ENCODE measurements at places on chromosomes 1 and 21. TPM values are rescaled to one million over a fixed set of nuclear protein-coding genes. Genes with fewer than 3 reads are reported as not detected.
A peak's percentile ranks its signal among the peaks of the same experiment; 100 is the strongest.

GRCh38 chr1:182080040-182080439 lies 18.5 kb upstream of the ZNF648 start:
- no peak for DNase-seq

DNA sequence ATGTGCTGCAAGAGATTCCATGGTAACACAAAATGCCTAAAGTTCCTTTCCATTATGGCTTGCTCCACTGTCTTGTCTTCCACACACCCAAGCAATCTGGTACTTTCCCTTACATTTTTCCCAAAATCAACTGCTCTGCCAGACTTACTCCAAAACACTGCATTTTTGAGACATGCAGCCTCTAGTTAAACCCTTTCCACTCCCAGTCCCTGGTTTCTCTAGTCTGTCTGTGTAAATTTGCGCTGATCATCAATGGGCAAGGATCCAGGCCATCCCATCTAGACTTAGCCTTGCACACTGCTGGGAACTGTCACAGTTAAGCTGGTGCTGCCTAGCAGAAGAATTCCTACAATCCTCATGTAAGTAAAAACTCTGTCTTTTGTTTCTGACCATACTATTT lies 47.8 kb downstream of the DAB1 start:
- DNase-seq = no peak

DNA sequence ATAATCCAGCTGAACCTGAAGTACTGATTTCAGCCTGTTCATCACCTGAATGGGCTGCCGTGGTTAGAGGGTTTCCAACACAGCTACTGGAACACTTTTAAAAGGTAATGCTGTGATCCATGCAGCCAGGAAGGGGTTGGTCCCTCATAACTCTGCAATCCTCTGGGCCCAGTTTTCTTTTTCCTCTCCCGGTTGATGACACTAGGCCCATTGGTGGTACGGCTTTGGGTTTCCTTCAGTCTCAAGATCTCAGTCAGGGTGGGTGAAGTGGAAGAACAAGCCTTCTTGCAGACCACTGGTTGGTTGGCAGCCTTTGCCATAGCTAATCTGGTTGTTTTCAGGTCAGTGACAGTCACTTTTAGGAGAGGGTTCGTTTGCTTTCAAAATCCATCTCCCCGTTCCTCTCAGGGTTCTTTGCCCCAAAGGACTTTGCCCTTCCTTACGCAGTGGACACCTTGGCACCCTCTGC lies 502 bp upstream of the SLC35A3 start:
- DNase-seq = no peak

DNA sequence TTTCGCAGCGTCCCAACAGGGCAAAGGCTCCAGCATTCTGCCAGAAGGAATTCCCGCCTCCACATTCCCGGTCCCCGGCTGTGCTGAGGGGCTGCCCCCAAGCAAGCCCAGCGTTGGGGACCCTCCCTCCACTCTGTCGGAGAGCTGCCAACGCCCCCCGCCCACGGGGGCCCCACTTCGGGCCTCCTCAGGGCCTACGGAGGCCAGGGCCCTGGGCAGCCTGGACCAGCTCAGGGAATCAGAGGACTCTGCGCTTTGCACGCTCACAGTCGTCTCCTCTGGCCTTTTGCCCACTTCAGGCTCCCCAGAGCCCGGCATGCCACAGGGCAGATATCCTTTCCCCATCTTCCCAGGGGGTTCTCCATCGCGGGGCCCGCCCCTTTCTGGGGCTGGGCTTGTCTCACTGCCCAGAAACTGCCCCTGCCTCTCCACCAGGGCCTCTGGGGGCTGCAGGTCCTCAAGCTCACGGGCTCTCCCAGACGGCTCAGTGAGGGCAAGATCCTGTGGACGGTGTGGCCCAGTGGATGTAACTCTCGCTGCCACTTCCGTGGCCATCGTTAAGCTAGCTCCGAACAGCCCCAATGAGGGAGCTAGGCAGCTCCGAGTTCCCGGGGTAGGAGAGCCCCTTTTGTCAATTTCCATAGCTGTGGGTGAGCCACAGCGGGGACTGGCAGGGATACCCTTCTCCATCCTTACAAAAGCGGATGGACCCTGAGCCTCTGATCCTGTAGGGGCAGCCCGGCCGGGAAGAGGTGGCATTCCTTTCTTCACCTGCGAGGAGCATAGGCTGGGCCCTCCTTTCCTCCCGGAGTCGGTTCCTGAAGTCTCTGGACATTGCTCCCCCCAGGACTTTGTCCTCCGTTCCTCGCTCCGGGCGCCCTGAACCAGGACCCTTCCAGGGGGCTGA lies 2.8 kb downstream of the ITPKB start:
- no peak for DNase-seq

GRCh38 chr1:173403996-173404395 lies 73.1 kb upstream of the PRDX6 start:
- no peak for DNase-seq

DNA sequence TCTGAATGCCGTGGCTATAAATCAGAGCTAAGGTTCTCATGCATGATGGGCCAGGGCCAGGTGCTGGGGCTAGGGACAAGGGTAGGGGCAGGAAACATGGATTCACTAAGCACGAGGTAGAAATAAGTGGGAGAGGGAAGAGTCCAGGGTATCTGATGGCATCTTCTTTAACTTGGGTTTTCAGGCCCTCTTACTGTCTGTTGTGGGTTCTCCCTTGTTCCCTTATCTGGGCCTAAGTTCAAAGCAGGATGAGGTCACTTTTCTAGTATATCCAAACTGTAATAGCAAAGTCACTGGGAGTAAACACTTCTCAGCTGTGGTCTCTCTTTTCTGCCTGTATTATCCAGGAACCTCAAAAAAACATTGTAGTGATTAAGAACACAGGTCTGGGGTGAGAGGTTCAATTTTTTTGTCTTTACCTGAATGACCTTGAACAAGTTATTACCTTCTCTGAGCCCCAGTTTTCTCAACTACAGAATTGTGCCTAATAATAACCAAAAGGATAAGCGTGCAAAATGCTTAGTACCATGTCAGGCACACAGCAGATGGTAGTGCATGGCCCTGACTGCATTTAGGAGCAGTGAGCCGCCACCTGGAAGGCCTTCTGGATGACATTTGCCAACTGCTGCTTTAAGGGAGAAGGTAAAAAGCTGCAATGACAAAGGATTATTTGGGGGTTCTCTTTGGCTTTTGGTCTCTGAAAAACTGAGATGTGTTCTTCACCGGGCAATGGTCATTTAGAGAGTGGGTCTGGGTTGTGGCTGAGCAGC lies 53.6 kb upstream of the A3GALT2 start:
- DNase-seq = no peak

GRCh38 chr1:100234432-100234831 lies 15.2 kb downstream of the DBT start:
- DNase-seq = no peak

DNA sequence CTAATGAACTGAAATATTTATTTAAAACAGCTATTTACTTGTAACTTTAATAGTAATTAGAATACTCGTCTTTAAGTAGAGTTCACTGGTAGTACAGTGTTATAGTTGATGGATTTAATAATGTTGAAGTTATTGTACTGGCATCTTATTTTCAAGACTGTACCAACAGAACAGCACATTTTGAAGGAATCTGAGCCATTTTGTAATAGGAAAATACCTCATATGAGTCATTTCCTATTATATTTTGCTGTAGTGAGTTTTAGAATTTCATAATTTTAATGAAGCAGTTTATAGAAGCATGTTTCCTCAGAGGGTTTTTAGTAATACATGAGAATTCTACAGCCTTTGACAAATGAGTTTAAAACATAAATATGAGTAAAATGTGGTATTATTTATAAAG lies 258.3 kb downstream of the OLFM3 start:
- no peak for DNase-seq

GRCh38 chr21:36806103-36806502 lies 107.2 kb downstream of the SIM2 start:
- no peak for DNase-seq

DNA sequence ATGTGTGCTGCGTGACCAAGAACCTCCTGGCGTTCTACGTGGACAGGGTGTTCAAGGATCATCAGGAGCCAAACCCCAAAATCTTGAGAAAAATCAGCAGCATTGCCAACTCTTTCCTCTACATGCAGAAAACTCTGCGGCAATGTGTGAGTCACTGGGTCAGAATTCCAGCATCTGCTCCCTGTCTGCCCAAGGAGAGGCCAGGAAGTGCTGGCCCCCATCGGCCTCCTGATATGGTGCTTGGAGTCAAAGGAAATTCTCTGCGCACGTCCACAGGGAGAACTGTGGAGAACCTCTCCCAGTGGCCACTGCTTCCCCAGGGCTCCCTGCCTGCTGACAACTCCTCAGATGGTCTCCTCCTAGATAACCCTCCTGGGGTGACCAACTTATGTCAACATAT lies 25.6 kb upstream of the IL20 start:
- no peak for DNase-seq

DNA sequence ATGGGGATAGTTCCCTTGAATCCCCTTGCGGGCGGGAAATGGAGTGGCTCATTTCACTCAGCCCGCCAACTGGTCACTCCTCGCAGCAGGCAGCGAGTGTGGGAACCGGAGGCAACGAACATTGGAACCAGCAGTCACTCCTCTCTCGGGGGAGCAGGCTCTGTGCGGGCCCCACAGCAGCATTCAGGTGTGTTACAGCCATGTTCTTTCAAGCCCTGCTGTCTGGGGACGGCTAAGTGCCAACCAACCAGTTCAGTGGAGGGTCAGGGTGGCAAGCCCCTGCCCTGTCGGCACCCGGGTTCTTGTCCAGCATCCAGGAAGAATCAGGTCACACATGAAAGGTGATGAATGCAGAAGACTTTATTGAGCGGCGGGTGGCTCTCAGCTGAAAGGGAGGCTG lies 370.5 kb downstream of the NUF2 start:
- no peak for DNase-seq

GRCh38 chr1:200899954-200900867 lies 5.5 kb downstream of the INAVA start:
- no peak for DNase-seq

- peak; percentile 70 for DNase-seq
Measured at GRCh38 chr1:100461222-100461621, 76.7 kb upstream of the GPR88 start.

GRCh38 chr1:227949954-227950734 lies 2.4 kb upstream of the WNT9A start:
- no peak for DNase-seq

DNA sequence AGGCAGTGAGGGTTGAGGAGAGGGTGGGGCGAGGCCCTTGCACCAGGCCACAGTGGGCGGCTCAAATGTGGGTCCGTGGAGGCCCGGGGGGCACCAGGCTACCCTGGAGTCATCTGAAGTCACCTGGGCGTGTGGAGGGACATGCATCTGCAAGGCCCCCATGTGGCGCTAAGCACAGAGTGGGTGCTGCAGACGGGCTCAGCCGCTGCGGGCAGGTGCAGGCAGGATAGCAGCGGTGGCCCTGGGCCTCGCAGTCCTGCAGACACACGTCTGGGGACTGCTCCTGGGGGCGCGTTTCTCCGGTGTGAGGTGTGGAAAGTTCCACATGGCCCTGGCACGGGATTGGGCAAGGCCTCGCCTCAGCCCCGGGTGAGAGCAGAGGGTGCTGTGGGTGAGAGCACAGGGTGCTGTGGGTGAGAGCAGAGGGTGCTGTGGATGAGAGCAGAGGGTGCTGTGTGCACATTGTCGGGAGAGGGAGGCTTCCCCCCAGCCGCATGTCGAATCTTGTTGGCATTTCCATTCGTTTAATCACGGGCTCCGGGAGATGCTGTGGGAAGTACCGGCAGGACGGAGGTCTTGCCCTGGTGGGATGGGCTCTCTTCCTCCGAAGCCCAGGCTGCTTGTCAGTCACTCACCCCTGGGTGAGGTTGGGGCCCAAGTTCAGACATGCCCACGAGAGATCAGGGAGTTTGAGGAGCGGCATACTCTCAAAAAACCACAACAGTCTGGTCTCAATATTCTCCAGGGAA lies 46.5 kb downstream of the TP73 start:
- DNase-seq = no peak

- DNase-seq = no peak
Measured at GRCh38 chr1:10945991-10946509, 66.4 kb upstream of the TARDBP start.

GRCh38 chr1:116878804-116879477 lies 30.8 kb upstream of the PTGFRN start:
- DNase-seq = peak; percentile 67

DNA sequence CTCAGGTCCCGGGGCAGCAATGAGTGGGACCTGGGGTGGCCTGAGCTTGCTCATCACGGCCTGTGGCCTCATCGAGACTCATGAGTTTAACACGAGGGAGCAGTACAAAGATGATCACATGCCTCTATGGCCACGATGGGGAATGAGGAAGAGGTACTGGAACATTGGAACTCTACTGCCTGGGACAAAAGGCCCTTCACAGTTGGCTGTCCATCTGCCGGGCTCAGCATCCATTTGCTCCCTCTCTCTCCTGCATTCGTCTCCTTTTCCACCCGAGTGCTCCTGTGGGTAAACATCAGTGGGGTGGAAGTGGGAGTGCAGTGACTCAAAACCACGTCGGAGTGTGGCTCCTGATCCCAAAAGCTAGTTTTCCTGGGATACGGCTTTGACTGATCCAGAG lies 124.9 kb downstream of the KAZN start:
- no peak for DNase-seq

DNA sequence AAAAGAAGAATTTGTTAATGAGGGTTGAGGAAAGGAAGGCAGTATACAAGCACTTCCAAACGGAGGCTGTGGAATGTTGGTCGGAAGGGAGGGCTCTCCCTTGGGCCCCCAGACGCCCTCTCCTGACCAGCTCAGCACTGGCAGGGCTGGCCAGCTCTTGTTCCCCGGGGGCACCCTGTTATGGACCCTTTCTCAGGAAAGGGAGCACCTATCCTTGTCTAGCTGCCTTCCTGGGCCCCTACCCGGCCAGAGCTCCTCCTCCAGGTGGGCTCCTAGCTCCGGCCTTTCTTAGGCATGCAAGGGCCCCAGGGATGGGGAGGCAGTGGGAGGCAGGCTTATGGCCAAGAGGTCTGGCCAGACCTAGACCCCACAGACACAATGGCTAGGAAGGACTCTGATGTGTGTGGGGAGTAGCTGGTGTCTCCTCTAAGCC lies 926 bp downstream of the BLACAT1 start:
- no peak for DNase-seq

Gene MAP3K7CL
- polyA plus RNA-seq = 96.9 TPM

Gene THEMIS2
- 3.2 TPM for polyA plus RNA-seq

Gene POU3F1
- polyA plus RNA-seq = 0.56 TPM

Gene ARHGEF16
- 0.35 TPM for polyA plus RNA-seq

Gene PDE4B
- polyA plus RNA-seq = 21.9 TPM

Gene RRP1B
- polyA plus RNA-seq = 29.3 TPM

Gene CCDC185
- polyA plus RNA-seq = not detected

Gene SH3BGRL3
- 44.0 TPM for polyA plus RNA-seq

Gene CHAF1B
- polyA plus RNA-seq = not detected

Gene NECTIN4
- not detected for polyA plus RNA-seq

Gene C1QC
- 35.4 TPM for polyA plus RNA-seq

Gene RNF186
- not detected for polyA plus RNA-seq

Gene MAP3K21
- 1.3 TPM for polyA plus RNA-seq

Gene AKNAD1
- 3.4 TPM for polyA plus RNA-seq

Gene IGSF5
- 1.3 TPM for polyA plus RNA-seq

Gene AMY1A
- polyA plus RNA-seq = not detected

Gene CNR2
- 0.08 TPM for polyA plus RNA-seq

Gene SLFNL1
- polyA plus RNA-seq = 0.51 TPM
